ENCODE measurements at places on chromosomes 2 and 18. TPM values are rescaled to one million over a fixed set of nuclear protein-coding genes. Genes with fewer than 3 reads are reported as not detected.
A peak's percentile ranks its signal among the peaks of the same experiment; 100 is the strongest.

GRCh38 chr2:228613133-228613850 is 431.8 kb upstream of the SPHKAP start:
- no peak for DNase-seq

NEURL3 gene
- not detected for polyA plus RNA-seq

ZBTB7C gene
- 7.0 TPM for polyA plus RNA-seq

THSD7B gene
- polyA plus RNA-seq, result not detected

SP140L gene
- 12.4 TPM for polyA plus RNA-seq

GRCh38 chr2:204431529-204431928 is 113.7 kb upstream of the PARD3B start:
- DNase-seq, result no peak

DNA sequence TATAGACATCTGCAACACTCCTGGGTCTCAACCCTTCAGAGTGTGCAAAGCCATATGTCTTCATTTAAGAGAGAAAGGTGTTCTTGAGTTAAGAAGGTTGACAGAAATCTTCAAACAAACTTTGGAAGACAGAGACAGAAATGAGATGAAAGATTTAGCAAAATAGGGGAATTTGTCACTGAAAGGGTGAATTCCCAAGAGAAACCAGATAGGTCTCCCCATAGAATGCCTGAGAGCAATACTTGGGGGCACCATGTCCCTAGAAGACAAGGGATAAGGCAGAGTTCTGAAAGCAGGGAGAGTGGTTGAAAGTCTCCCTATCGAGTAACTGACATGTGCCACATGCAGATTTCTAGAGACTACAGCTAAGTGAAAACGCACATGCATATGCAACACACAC is 50.0 kb downstream of the AP1S3 start:
- DNase-seq, result no peak

DNA sequence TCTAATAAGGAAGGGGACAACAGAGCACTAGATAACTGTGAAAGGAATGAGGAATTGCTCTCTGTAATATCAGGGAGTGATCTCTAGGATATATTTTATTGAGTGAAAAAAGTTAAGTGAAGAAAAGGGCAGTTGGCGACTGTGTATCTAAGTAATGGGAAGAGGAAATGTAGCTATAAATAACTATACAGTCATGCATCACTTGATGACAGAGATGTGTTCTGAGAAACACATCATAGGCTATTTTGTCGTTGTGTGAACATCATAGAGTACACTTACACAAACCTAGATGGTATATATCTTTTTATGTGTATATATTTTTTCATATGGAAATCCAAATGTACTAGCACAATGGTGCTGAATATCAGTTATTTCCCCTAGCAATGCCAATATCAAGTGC is 329.3 kb downstream of the TXNL1 start:
- DNase-seq, result no peak

SERPINB3 gene
- not detected for polyA plus RNA-seq

DNA sequence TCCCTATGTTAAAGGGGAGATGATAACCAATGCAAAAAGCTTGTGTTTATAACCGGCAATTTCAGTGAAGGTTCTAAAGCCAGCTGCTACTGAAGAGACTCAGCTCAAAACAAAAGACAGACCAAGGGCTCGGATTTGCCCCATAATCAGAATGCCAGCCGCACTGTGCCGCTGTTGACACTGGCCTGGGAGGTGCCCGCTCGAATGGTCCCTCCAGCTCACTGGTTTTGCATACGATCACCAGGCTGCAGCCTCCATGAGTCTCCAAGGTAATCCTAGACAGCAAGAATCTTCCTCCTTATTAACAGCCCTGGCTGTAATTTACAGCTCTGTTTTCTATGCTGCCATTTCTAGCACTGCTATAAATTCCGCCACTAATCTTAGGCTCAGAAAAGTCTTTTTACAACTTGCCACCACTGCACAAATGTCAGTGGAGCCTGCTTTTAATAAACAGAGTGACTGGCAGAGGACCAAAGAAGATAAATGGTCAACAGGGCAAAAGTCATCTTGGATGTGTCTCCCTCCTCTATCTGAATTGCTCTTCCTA is 155.7 kb upstream of the SH3BP4 start:
- no peak for DNase-seq

USP40 gene
- 36.5 TPM for polyA plus RNA-seq

SLC9A4 gene
- not detected for polyA plus RNA-seq

- DNase-seq, result peak; percentile 10
Observed at GRCh38 chr2:220377482-220378155, 750.2 kb downstream of the SLC4A3 start.

- peak; percentile 51 for DNase-seq
Observed at GRCh38 chr2:39435741-39436591, 1.1 kb downstream of the MAP4K3 start.

All from muscle of arm (tissue), 14 donors.